Hippocampal formation (tissue), 2 donors: ENCODE measurements at places on chromosomes 1 and 21.

GRCh38 chr1:22971611-22972405 is 858 bp downstream of the LACTBL1 start:
- DNase-seq: no peak

DNA sequence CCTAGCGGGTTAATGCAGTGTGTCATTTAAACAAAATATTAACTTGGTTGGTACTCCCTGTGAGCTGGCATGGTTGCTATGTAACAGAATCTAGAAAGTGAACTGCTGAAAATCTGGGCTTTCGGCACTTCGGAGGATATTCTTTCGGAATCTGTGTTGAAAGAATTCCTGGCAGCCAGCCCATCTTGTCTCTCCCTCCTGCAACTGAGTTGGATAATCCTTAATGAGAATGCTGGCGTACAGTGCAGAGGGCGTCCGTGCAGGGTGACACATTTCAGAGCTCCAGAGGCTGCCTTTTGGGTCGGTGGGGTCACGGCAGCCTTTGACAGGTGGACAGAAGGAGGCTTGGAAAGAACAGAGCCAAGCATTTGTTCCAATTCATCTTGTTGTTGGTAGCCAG is 3.7 kb downstream of the KAZN start:
- DNase-seq: peak; percentile 21

DNA sequence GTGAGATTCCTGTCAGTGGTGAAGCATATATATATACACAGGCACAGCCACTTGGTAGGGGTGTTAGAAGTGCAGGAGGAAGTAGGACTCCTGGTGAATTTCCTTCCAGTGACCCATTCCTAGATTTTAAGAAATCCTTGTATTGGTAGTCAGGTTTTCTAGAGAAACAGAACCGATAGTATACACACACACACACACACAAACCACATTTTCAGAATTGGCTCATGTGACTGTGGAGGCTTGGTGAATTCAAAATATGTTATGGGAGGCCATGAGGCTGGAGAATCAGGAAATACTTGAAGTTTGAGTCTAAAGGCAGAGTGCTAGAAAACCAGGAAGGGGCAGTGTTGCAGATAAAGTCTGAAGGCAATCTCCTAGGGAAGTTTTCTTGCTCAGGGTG is 114.2 kb downstream of the FCRL5 start:
- no peak for DNase-seq

DNA sequence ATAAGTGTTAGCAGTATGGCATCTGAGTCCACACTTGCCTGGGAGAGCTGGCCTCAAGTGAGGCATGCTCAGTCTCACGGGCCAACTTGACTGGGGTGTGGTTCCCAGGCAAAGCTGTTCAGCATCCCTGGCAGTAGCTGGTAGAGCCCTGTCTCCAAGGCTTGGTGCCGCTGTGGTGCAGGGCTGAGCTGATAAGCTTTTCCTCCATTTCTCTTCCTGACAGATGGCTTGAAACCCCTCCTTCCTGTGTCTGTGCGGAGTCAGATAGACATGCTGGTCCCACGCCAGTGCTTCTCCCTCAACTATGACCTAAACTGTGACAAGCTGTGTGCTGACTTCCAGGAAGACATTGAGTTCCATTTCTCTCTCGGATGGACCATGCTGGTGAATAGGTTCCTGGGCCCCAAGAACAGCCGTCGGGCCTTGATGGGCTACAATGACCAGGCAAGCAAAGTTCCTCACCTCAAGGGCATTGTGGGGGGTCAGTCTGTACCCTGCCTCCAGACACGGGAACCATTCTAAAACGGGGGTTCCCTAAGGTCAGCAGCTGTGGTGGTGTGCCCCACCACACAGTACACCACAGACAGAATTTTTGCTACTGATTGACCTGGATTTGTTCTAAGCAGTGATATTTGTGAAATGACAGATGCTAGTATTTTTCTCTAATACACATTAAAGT is 13.7 kb upstream of the MIIP start:
- no peak for DNase-seq

DNA sequence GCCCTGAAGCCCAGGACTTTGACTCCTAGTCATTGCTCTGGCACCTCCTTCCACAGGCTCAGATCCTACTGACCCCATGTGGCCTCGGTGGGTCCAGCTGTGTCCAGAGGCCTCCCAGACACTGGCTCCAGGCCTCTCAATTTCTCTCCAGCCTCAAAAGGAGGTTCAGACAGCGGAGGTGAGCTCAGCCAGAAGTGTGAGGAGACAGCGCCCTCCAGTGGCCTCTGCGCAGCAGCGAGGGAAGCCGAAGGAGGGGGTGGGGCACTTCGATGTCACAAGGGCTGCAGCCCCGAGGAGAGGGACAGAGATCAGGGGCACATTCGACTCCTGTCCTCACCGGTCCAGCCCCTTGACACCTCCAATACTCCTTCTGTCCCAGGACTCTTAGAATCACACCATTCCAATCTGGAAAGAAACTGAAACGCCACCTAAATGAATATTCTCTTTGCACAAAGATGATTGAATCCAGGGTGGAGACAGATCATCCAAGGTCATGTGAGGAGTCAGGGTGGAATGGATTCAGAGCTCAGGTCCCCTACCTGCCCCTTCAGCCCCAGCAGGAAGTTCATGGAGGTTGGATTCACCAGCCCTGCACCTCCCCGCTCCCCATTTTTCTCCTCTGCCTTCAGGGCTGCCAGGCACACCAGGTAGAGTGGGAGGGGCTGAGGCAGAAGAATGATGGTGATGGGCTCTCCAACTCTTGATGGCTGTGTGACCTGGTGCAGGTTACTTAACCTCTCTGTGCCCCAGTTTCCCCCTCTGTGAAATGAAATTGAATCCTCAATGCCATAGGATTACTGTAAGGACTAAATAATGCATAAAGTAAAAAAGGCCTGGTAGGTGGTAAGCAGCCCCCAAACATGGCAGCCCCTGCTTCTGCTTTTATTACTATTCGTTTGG is 34.8 kb upstream of the ZBTB40 start:
- DNase-seq: peak; percentile 23

GRCh38 chr1:91502672-91503184 is 2.1 kb downstream of the CDC7 start:
- DNase-seq: no peak

DNA sequence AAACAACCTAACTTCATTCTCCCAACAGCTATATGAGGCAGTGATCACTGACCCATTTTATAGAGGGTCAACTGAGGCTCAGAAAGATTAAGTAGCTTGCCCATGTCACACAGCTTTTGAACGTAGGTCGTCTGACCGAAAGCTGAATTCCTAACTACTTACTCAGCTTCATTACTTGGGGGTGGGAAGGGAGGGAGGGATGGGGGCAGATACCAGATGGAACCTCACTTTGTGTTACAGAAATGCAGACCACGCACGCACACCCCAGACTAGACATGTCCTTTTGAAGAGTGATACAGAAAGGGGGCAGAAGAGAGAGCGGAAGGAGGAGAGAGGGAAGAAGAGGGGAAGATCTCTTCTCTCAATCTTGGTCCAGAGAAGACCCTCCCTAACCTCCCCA is 2.3 kb downstream of the ADGRB2 start:
- DNase-seq: no peak

DNA sequence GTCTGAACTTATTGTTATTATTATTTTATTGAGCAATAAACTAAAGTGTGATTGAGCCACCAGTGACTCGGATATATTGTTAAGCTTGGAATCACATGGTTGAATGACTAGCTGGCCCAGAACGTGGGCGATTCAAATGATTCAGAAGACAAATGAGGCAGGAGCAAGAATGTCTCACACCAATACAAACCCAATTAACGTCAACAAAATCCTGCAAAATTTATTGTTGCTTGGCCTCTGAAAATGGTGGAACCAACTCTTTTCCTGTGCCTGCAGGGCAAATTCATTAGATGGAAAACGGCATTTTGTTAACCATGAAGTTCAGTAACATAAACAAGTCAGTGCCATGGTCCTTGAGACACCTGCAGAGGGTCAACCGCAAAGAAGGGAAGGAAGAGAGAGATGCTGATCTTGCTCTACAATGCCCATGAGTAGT is 482.0 kb downstream of the SETD4 start:
- no peak for DNase-seq

- peak; percentile 83 for DNase-seq
These were observed 27.2 kb downstream of the XCL1 start for GRCh38 chr1:168603501-168604110.

GRCh38 chr1:41572224-41572623 is 87.7 kb upstream of the EDN2 start:
- no peak for DNase-seq
